Activated CD4-positive, alpha-beta T cell treated with anti-CD3 and anti-CD28 coated beads, Interleukin-2, amount 10 ng/mL, durations not matched to agents 24 days and 14 days (primary cell): ENCODE measurements at places on chromosomes 2 and 18. TPM values are rescaled to one million over a fixed set of nuclear protein-coding genes. Genes with fewer than 3 reads are reported as not detected.

GRCh38 chr2:47043142-47043890 is 111.8 kb downstream of the STPG4 start:
- no peaks in the 10 kb centered on the region for H3K27me3 ChIP-seq
- no peak for DNase-seq
- H3K4me1 ChIP-seq = peaks cover 11% of the 10 kb centered on the region
- peak overlapping the region; percentile 11 for H3K27ac ChIP-seq
- no peak overlapping the region for H3K4me3 ChIP-seq
- peaks cover 36% of the 10 kb centered on the region for H3K36me3 ChIP-seq

DNA sequence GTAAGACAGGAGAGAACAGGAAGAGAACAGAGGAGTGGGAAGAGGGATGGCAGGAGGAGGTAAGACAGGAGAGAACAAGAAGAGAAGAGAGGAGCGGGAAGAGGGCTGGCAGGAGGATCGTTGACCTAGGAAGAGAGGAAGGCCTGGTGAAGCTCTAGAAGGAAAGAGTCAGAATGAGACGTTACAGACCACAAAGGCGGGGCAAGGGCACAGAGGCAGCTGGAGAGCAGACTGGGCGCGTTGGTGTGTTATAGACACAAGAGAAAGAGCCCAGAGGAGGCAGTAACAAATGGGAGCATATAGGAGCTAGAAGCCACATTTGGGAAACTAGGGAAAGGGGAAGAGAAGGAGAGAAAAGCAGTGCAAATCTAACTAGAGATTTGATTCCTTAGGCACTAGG is 26.6 kb downstream of the PTRHD1 start:
- peaks cover 7% of the 10 kb centered on the region for H3K4me1 ChIP-seq
- peaks cover 25% of the 10 kb centered on the region for H3K36me3 ChIP-seq
- no peak for DNase-seq

DNA sequence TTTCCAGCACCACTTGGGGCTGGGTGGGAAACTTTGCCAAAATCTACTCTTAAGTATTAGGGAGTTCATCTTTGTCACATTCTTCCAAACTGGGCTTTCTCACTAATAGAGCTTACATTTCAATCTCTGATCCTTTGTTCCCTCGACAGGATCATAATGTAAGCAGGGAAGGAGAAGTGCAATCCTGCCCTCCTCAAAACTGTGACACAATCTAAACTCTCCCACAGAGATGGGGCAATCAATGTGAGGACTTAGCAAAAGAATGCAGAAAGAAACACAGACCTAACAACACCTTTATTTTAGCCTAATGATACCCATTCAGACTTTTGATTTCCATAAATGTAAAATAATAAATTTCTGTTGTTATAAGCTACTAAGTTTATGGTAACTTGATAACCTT is 40.8 kb downstream of the DSEL start:
- no peak overlapping the region for H3K4me3 ChIP-seq
- no peaks in the 10 kb centered on the region for H3K27me3 ChIP-seq
- no peak overlapping the region for H3K27ac ChIP-seq
- H3K36me3 ChIP-seq = no peaks in the 10 kb centered on the region

DNA sequence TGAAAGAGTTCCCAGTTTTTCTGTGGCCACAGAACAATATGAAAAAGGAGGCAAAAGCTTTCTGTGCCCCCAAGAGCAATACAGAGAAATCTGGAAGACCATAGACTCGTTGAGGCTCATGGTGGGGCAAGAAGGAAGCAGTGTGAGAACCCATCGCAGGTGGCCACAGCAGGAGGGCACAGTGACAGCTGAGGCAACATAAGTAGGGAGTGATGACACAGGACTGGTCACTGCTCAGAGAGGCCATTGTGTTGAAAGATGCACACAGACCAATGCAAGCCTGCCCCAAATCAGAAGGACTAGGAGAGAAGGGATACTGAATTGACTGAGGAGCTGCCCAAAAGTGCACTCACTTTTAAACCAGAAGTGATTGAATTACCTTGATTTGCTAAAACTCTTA is 483.6 kb downstream of the EPHA4 start:
- DNase-seq = no peak
- H3K27ac ChIP-seq = no peak overlapping the region
- no peaks in the 10 kb centered on the region for H3K36me3 ChIP-seq
- H3K4me1 ChIP-seq = no peaks in the 10 kb centered on the region

- H3K4me3 ChIP-seq = no peak overlapping the region
- peak overlapping the region; percentile 39 for H3K27ac ChIP-seq
- H3K36me3 ChIP-seq = peaks cover 55% of the 10 kb centered on the region
- no peaks in the 10 kb centered on the region for H3K27me3 ChIP-seq
These were observed 65.2 kb upstream of the CCDC195 start for GRCh38 chr2:224781400-224781799.

DNA sequence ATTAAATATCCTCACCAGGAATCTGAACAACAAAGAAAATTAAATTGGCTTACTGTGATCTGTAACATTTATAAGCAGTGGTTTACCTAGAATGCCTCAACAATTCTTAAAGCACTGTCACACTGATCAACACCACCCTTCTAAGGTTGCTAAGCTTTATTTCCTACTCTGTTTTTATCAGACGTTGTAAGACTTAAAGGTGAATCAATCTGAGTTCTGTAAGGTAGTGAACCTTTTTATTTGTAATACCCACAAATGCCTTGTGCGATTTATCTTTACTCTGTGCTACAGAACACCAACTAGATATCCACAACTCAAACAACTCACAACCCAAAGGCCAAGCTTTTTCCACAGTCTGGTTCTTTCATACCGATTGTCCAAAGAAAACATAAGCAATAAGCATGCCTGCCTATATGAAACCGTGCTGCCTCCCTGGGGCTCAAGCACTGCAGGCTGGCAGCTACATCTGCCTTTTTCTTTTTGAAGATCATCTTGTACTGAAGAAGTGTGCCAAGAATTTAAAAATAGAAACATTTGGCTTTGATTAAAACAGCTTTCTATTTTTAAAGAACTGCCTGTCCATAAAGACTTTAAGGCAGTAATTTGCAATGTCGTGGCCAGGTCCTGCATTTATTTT is 490.7 kb downstream of the NUP35 start:
- H3K36me3 ChIP-seq = no peaks in the 10 kb centered on the region
- H3K27me3 ChIP-seq = no peaks in the 10 kb centered on the region
- DNase-seq = no peak
- H3K27ac ChIP-seq = no peak overlapping the region

DNA sequence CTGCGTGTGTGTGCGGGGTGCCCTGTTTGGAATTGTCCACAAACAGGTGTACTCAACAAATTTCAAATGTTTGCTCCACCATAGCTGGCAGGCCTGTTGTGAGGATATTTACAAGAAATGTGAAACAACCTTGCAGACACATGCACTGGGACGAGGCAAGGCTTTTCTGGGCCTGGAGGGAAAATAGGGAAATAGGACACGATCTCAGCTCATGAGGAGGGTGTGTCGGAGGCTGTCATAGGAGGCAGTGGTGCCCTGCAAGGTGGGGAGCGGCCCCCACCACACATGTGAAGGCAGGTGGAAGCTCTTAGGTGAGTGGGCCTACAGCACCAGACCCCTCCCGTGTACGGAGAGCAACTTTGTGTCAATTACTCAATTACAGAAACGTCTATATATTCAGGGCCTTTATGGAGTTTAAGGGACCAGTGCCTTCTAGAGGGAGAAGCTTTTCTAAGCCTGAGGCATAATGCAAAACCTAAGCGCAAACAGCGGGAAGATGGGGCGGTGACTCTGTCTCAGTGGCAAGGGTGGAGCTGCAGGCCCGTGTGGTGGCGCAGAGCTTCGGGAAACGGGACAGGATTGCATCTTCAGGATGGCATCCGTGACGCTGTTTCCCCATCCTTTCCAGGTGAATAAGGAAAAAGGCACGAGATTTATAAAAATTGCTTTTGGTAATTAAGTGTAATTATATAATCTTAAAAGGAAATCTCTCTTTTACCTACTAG is 48.0 kb downstream of the RNF144A start:
- DNase-seq = no peak
- H3K27me3 ChIP-seq = no peaks in the 10 kb centered on the region
- H3K27ac ChIP-seq = no peak overlapping the region
- H3K4me3 ChIP-seq = no peak overlapping the region

- no peak for DNase-seq
- no peak overlapping the region for H3K27ac ChIP-seq
- H3K36me3 ChIP-seq = peaks cover 15% of the 10 kb centered on the region
- H3K4me1 ChIP-seq = no peaks in the 10 kb centered on the region
- no peaks in the 10 kb centered on the region for H3K27me3 ChIP-seq
These were observed 56.1 kb downstream of the RHBDD1 start for GRCh38 chr2:226891780-226892590.

GRCh38 chr2:217071416-217071815 is 211.6 kb upstream of the TNP1 start:
- no peaks in the 10 kb centered on the region for H3K36me3 ChIP-seq
- H3K27ac ChIP-seq = no peak overlapping the region
- peaks cover 7% of the 10 kb centered on the region for H3K4me1 ChIP-seq
- DNase-seq = no peak
- H3K4me3 ChIP-seq = no peak overlapping the region
- H3K27me3 ChIP-seq = no peaks in the 10 kb centered on the region

DNA sequence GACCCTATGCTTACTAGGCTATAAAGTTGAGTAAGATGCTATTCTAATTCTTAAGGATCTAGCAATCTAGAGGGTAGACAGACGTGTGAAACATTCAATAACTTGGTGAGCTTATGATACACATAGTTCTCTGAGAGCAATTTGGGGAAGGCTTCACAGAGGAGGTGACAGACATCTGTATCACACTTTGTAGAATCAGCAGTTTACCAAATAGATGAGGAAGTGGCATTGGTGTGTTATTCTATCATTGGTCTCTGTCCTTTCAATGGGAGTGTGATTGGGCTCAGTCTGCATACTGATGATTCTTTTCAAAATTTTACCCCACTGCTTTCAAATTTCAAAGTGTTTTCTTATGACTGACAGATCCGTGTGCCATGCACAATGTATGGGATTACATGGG is 47.0 kb upstream of the TMEM178A start:
- no peaks in the 10 kb centered on the region for H3K36me3 ChIP-seq
- H3K27ac ChIP-seq = no peak overlapping the region
- no peak for DNase-seq

- H3K27me3 ChIP-seq = no peaks in the 10 kb centered on the region
- peak overlapping the region; percentile 29 for H3K4me3 ChIP-seq
- H3K36me3 ChIP-seq = peaks cover 54% of the 10 kb centered on the region
- DNase-seq = no peak
- H3K27ac ChIP-seq = peak overlapping the region; percentile 23
- peaks cover 43% of the 10 kb centered on the region for H3K4me1 ChIP-seq
These were observed 3.9 kb downstream of the CDCA7 start for GRCh38 chr2:173358616-173359015.

GRCh38 chr2:29343830-29344229 is 228.6 kb downstream of the CLIP4 start:
- no peak for DNase-seq
- no peaks in the 10 kb centered on the region for H3K4me1 ChIP-seq
- no peak overlapping the region for H3K4me3 ChIP-seq

DNA sequence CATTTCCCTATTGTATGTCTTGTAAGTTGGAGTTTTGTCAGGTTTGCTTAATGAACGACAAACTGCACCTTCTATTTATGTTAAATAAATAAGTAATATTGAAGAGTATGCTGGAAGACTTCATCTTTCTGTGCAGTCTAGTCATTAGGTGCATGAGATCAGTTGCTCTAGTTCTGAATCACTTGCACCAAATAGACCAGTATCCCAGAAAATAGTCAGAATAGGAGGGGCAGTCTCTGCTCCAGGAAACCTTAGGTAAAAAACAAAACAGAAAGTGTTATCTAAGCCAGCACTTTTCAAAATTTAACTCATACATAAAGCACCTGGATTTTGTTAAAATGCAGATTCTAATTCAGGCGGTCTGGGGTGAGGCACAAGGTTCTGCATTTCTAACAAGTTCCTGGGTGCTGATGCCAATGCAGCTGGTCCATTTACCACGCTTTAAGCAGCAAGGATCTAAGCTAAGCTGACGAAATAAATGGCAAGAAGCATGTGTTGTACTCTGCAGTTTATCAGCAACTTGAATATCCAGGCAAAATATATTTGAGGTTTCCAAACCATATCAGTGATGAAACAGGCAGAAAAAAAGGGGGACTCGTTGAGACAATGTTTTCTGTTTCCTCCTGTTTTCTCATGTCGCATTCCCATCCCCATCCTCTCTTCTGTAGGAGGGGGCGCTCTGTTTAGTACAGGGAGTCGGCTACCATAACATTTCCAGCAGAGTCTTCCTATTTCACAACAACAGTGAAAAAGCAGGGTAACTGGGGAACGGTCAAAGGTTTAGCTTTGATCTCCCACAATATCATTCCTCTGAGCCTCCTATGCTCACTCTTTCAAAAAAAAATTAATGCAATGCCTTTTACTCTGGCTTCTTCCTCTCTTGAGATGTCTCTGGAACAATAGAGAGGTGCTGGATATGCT is 106.4 kb downstream of the MBD2 start:
- H3K27ac ChIP-seq = no peak overlapping the region
- no peaks in the 10 kb centered on the region for H3K36me3 ChIP-seq
- DNase-seq = no peak
- no peak overlapping the region for H3K4me3 ChIP-seq

GRCh38 chr2:239431536-239431935 is 30.7 kb upstream of the HDAC4 start:
- no peak overlapping the region for H3K4me3 ChIP-seq
- no peaks in the 10 kb centered on the region for H3K36me3 ChIP-seq
- H3K27me3 ChIP-seq = peaks cover 22% of the 10 kb centered on the region

GRCh38 chr18:31103423-31103822 is 1.2 kb upstream of the DSC2 start:
- H3K27ac ChIP-seq = no peak overlapping the region
- DNase-seq = no peak
- no peaks in the 10 kb centered on the region for H3K4me1 ChIP-seq
- no peak overlapping the region for H3K4me3 ChIP-seq
- no peaks in the 10 kb centered on the region for H3K36me3 ChIP-seq

DNA sequence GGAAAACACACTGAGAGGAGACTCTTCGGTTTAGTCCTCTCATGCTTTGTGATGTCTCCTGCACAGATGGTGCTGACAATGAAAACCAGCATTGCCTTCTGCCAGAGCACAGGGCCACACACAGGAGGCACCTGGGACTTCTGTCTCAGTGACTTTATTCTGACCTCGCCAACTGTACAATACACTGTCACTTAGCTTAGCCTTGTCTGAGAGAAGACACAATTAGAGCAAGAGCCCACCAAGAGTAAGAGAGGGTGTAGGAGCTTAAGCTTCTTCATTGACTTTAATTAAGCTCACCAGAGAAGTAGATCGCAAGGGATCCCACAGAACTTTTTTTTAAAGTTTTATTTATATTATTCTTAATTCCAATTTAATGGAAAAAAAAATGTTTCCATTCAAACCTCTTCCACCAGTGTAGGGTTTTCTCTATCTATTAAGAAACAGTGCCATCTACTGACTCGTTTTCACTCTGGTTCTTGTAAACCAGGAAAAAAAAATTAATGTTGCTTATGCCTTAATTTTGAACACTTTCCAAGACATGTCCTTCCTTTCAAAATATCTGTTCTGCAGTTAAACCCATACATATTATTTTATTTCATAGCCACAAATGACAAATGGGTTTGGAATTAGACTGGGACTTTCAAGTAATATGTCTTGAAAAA is 42.4 kb upstream of the DDX18 start:
- no peaks in the 10 kb centered on the region for H3K36me3 ChIP-seq
- no peak overlapping the region for H3K4me3 ChIP-seq
- DNase-seq = no peak
- no peaks in the 10 kb centered on the region for H3K4me1 ChIP-seq
- H3K27me3 ChIP-seq = no peaks in the 10 kb centered on the region

Gene ERMN
- 1.4 and 1.6 TPM in 2 replicates for total RNA-seq

Gene AQP12B
- not detected in 2 replicates for total RNA-seq

Gene PSMA8
- 0.80 and 0.93 TPM in 2 replicates for total RNA-seq

Gene SPP2
- not detected in 2 replicates for total RNA-seq

Gene ARL5A
- total RNA-seq = 77.5 and 79.5 TPM in 2 replicates

Gene FLACC1
- total RNA-seq = 1.1 and 1.4 TPM in 2 replicates

Gene PLEK
- total RNA-seq = 0.26 and 0.62 TPM in 2 replicates

Gene CDH19
- total RNA-seq = not detected in 2 replicates

Gene PAIP2B
- 0.63 and 0.64 TPM in 2 replicates for total RNA-seq

Gene DSC2
- total RNA-seq = not detected in 2 replicates
